ENCODE measurements at places on chromosomes 3 and 15. TPM values are rescaled to one million over a fixed set of nuclear protein-coding genes. Genes with fewer than 3 reads are reported as not detected.
A peak's percentile ranks its signal among the peaks of the same experiment; 100 is the strongest.

ALDH1L1 gene
- 38.8 TPM for polyA plus RNA-seq

DNA sequence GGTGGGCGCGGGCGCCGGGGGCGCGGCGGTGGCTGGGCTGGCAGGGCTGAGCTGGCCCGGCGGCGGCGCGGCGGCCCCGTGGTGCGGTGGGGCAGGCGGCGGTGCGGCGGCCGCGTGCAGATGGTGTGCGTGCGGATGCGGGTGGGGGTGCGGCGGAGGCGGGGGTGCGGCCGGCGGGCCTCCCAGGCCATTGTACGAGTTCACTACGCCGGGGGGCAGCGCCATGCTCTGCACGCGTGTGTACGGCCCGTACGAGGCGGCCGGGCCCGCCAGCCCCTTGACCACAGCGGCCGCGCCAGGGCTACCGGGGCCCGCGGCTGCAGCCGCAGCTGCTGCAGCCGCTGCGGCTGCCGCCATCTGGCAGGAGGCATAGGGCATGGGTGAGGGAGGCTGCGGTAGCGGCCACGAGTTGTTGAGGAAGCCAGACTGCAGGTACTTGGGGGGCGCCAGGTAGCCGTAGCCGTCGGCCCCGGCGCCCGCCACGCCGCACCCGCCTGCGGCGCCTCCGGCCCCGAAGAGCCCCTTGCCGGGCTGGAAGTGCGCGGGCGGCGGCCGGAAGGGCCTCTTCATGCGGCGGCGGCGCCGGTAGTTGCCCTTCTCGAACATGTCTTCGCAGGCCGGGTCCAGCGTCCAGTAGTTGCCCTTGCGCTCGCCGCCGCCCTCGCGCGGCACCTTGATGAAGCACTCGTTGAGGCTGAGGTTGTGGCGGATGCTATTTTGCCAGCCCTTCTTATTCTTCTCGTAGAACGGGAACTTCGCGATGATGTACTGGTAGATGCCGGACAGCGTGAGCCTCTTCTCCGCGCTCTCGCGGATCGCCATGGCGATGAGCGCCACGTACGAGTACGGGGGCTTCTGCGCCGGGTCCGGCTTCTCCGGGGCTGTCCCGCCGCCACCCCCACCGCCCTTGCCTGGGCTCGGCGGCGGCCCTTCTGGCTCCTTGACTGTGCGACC lies 951 bp downstream of the FOXL2 start:
- H3K27me3 ChIP-seq: peaks cover 43% of the 10 kb centered on the region
- peak; percentile 58 for DNase-seq
- H3K36me3 ChIP-seq: no peaks in the 10 kb centered on the region
- H3K4me1 ChIP-seq: peaks cover 12% of the 10 kb centered on the region

DNA sequence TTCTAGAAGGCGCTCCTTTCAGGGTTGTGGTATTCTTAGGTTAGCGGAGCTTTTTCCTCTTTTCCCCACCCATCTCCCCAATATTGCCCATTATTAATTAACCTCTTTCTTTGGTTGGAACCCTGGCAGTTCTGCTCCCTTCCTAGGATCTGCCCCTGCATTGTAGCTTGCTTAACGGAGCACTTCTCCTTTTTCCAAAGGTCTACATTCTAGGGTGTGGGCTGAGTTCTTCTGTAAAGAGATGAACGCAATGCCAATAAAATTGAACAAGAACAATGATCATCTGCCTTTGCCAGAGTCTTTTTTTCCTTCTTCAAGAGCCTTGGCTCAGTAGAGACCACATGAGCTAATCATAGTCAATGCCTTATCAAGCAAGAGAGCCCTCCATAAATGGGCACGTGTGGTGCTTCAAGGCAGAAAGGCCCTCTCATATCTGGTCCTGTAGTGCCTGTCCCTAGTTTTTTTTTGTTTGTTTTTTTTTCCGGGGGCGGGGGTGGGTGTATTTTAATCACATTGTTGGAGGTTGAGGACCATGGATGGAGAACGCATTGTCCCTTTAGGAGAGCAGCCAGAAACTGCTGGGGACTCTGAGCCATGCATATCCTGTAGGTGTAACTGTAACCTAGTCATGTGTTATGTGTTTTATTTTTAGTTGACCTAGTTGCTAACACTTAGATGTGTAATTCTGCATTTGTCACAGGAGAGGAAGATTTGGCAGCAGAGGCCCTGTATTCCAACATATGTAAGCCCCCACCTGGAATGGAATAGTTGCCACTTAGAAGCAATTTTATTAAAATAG lies 64.7 kb upstream of the ACAD9 start:
- DNase-seq: no peak
- H3K4me3 ChIP-seq: no peak overlapping the region
- peaks cover 7% of the 10 kb centered on the region for H3K36me3 ChIP-seq
- H3K27ac ChIP-seq: no peak overlapping the region

GRCh38 chr15:75661756-75662140 lies 14.0 kb downstream of the SNX33 start:
- DNase-seq: no peak
- H3K4me1 ChIP-seq: peaks cover 16% of the 10 kb centered on the region
- H3K4me3 ChIP-seq: no peak overlapping the region
- no peaks in the 10 kb centered on the region for H3K27me3 ChIP-seq
- H3K36me3 ChIP-seq: no peaks in the 10 kb centered on the region

GRCh38 chr3:128423525-128424147 lies 43.1 kb downstream of the DNAJB8 start:
- H3K4me1 ChIP-seq: peaks cover 8% of the 10 kb centered on the region
- H3K4me3 ChIP-seq: no peak overlapping the region
- no peak overlapping the region for H3K27ac ChIP-seq
- no peaks in the 10 kb centered on the region for H3K27me3 ChIP-seq

DNA sequence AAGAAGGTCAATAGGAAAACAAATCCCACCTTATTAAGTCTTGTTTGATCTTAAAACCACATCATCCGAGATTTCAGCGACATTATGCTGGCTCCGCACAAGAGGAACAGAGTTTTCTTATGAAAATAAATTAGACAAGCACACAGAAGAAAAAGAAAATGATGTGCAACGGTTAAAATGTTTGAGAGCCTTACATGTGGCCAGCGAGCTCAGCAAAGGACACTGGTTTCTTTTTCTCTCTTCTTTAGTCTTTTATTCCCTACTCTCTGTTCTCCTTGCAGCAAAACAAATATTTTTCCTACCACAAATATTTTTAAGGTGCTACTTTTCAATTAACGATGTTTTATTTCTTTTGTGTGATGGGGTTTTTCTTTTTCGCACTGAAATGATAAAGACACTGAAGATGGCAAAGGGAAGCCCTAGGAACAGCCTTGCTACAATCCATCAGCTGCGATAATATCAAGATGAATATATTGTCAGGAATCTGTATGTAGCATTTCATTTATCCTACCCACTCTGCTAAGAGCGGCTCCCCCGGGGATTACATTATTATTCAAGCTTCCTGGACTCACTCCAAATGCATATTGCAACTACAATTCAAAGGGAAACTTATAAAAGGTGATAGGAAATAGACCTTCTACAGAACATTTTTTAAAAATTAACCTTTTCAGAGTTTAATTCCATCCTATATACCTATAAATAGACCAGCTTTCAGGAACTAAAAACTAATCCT lies 72.9 kb downstream of the ANXA2 start:
- H3K4me1 ChIP-seq: no peaks in the 10 kb centered on the region
- no peak overlapping the region for H3K4me3 ChIP-seq
- no peaks in the 10 kb centered on the region for H3K27me3 ChIP-seq
- DNase-seq: no peak
- H3K36me3 ChIP-seq: no peaks in the 10 kb centered on the region

- DNase-seq: no peak
- no peaks in the 10 kb centered on the region for H3K36me3 ChIP-seq
- H3K4me1 ChIP-seq: no peaks in the 10 kb centered on the region
- no peaks in the 10 kb centered on the region for H3K27me3 ChIP-seq
Measured at GRCh38 chr3:178054471-178054870, 481.8 kb upstream of the KCNMB2 start.

DNA sequence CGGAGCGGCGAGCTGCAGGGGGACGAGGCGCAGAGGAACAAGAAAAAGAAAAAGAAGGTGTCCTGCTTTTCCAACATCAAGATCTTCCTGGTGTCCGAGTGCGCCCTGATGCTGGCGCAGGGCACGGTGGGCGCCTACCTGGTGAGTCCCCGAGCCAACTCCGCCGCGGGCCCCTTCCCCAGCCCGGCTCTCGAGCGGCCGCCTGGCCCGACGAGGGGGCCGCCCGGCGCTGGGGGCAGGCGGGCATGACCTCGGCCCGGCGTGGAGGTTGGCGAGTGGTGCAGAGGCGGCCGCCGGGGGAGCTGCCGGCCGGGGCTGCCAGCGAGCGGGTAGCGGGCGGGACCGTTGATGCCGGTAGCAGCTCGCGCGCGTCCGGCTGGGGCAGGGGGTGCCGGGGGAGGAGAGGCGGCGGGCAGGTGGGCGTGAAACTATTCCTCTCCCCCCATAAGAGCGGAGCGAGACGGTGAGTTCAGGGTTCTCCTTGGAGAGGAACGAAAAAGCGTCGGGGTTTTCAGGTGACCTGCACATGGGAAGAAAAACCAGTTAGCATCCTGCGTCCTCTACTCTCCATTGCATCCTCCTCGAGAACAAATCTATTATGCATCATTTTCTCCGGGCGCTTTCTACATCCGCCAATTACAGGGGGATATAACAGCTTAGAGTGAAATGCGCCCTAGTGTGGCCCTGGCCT lies 585 bp downstream of the SLCO3A1 start:
- H3K27me3 ChIP-seq: no peaks in the 10 kb centered on the region
- H3K4me3 ChIP-seq: peak overlapping the region; percentile 38
- H3K27ac ChIP-seq: no peak overlapping the region
- no peaks in the 10 kb centered on the region for H3K4me1 ChIP-seq

- no peaks in the 10 kb centered on the region for H3K27me3 ChIP-seq
- DNase-seq: no peak
- H3K27ac ChIP-seq: no peak overlapping the region
- no peaks in the 10 kb centered on the region for H3K4me1 ChIP-seq
- no peaks in the 10 kb centered on the region for H3K36me3 ChIP-seq
Measured at GRCh38 chr3:14248849-14249523, 70.4 kb downstream of the LSM3 start.

DNA sequence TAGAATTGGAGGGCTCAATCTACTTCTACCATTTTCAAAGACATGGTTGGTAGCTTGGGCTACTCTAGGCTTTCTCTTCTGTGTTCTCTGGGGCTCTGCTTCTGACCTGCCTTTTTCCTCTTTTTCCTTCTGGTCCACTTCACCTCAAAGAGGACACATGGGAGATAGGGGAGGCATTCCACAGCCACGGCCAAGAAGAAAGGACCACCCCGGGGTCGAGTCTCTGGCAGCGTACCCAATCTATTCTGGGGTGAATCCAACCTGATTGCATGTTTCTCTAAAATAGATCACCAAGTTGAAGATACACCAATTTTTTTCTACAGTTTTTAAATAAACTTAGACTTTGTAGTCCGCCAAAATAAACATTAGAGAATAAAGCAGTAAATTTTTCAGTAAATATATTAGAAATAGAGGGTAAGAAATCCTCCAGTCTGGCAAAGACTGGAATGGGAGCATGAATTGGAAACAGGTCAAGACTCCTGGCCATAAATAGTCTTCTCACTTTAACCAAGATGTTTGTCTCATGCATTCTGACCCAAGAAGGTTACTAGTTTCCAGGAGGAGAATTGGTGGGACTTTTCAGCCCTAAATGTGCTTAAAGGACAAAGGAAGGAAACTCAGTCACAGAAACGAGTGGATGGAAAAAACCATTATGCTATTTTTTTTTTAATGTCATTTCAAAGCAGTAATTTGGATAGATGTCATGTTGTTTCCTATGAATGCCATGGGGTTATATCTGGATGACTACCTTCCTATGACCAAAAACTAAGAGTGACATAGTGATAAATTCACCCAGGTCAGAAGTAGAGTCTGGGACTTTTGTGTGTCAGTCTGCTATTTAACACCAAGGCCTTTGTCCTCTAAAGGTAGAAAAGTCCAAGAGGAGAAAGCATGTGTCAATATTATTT lies 71.3 kb upstream of the PHLDB2 start:
- no peaks in the 10 kb centered on the region for H3K27me3 ChIP-seq
- peaks cover 3% of the 10 kb centered on the region for H3K4me1 ChIP-seq
- H3K27ac ChIP-seq: no peak overlapping the region

All from pancreas (tissue), 10 donors.